ENCODE measurements at places on chromosomes 1 and 21. TPM values are rescaled to one million over a fixed set of nuclear protein-coding genes. Genes with fewer than 3 reads are reported as not detected.

The NAXE gene
- polyA plus RNA-seq: 52.1 TPM

The RGSL1 gene
- not detected for polyA plus RNA-seq

The ZNF593 gene
- 58.4 TPM for polyA plus RNA-seq

The TOMM40L gene
- polyA plus RNA-seq: 11.7 TPM

The KCNN3 gene
- 0.40 TPM for polyA plus RNA-seq

The FCGR3A gene
- polyA plus RNA-seq: 40.6 TPM

The PTPRC gene
- 23.8 TPM for polyA plus RNA-seq
